A549 treated with Mapracorat at 1 μM for 4 hours (cell line): ENCODE measurements at places on chromosomes 3 and 15. TPM values are rescaled to one million over a fixed set of nuclear protein-coding genes. Genes with fewer than 3 reads are reported as not detected.

KNG1 gene
- total RNA-seq = not detected in 5 replicates

PIGZ gene
- 1.1 to 1.6 TPM (median 1.5 TPM) in 5 replicates for total RNA-seq

GPR160 gene
- 1.6 to 2.0 TPM (median 1.9 TPM) in 5 replicates for total RNA-seq

GREM1 gene
- 3.6 to 8.5 TPM (median 5.8 TPM) in 5 replicates for total RNA-seq

TGM4 gene
- 0.07 to 0.30 TPM (median 0.14 TPM) in 5 replicates for total RNA-seq

CMTM8 gene
- total RNA-seq = 8.2 to 14.4 TPM (median 13.4 TPM) in 5 replicates

CNTN6 gene
- total RNA-seq = not detected in 5 replicates

STAC gene
- total RNA-seq = 1.6 to 3.0 TPM (median 2.2 TPM) in 5 replicates

INKA1 gene
- 1.4 to 3.1 TPM (median 2.1 TPM) in 5 replicates for total RNA-seq
